Putamen (tissue), 1 donor: ENCODE measurements at places on chromosomes 4 and X.

GRCh38 chr4:13539047-13539618, 5.2 kb downstream of the NKX3-2 start:
- no peak for DNase-seq

DNA sequence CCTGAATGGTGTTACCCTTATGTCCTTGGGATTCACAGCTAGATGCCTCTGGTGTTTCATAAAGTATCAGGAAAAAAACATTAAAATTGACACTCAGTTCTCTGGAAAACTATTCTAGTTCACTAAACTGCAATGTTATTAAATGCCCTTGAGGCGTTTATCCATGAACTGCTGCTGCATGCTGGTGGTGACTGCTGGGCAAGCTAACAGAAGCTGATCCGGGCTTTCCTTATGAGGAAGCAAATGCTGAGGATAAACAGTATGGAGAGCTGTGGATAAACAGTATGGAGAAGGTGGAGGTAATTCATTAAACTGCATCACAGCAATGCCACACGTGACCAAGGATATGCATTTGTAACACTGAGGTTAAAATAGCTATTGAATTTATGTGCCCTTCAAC, 227.0 kb downstream of the NR3C2 start:
- DNase-seq: no peak

DNA sequence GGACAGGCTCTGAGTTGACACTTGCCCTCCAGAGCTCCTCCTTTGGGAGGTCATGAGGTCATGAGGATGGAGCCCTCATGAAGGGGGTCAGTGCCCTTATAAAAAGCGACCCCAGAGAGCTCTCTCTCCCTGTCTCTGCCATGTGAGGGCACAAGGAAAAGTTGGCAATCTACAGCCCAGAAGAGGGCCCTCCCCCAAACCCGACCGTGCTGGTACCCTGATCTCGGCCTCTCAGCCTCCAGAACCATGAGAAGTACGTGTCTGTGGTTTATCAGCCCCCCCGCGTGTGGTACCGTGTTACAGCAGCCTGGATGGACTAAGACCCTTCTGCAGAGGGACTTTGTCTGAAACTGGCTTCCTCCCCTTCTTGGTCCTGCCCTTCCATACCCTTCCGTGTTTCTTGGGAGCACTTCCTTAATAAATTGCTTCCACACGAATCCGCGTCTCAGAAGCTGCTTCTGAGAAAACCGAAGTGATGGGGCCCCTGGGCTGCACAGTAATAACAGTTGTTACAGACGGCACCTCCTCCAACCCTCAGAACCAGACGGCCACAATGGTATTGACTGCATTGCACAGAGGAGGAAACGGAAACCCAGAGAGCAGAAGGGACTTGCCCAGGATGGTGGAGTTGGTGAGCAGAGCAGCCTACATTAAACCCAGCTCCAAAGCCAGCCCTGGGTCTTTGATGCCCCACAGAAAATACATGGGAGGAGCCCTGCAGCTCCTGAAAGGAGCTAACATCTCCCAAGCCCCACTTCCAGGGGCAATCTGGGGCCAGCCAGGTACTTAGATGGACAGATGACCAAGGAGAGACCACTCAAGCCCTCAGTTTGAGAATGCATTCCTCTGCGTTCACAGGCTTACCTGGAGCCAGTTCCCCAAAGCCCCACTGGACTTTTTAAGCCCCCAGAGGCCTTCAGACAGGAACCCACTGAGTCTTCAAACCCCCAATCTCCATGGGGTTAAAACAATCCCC, 242.7 kb downstream of the BCOR start:
- DNase-seq: no peak

DNA sequence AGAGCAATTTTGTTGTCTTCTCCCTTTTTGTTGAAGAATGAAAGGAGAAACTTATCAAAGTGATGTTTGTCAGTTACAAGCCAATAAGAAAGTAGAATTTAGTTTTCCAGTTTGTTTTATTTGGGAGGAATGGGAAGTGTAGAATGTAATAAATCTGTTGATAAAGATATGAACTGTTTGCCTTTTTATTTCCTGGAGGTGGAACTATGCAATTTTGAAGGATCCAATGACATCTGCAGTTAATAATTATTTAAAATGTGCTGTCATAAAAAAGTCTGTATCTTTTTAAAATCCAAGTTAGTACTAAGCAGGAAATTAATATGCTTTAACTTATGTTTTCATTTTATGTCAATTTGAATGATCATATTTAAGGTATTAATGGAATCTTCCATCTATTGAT, 44.9 kb downstream of the PF4 start:
- no peak for DNase-seq

DNA sequence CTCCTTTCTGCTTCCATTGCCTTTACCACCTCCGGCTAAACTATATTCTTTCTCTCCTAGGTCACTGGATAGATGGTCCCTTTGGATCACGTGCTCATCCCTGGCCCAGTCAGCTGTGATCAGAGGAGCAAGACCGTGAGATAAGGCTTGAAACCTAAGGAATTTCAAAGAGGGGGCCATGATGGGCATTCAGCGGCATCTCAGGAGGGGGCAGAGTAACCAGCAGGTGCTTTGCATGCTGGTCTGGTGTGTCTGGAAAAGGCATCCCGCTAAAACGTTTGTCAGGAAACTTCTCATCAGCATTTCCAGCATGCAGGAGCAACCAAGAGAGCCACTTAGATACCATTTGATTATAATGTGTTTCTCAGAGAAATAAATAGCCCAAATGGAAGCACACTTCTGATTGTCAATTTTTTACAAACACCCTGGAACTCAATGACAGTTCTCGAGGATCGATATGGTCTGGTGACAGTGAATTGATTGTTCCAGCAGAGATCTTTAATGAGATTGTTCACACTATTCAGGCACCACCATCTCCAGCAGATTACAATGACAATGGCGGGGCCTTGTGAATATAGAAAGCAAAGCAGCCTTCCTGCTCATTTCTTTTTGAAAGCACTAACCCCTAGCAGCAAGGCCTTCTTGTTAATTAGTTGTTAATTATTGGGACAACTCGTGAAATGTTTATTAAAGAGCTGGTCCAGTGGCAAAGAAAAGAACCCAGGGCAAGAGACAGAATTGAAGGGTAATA, 327.1 kb downstream of the PTTG2 start:
- no peak for DNase-seq

DNA sequence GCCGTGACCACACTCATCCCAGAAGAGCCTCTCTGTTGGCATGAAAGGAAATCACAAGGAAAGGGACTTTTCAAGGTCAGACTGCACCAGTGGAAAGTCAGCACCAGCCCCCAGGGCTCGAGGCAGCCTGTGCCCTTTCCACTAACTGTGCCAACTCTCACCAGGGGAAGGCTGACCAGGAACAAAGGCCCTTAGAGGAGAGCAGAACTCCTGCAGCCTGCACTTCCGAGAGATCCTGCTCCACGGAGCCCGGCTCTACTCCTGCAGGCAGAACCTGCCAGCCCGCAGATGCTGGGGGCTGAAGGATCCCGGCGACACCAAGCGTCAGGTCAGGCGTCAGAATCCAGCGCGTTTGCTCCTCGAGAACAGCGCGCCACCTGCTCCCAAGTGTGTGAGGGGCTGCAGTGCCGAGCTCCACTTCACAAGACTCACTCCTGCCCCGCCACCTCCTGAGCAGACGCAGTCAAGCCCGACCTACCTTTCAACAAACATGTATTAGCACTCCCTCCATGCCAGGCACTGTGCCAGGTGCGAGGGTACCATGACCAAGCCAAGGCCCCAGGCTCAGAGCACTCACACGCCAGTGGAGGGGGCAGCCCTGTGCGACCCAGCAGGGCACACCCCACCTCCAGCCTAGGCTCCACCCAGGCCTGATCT, 13.6 kb upstream of the HELT start:
- DNase-seq: no peak

DNA sequence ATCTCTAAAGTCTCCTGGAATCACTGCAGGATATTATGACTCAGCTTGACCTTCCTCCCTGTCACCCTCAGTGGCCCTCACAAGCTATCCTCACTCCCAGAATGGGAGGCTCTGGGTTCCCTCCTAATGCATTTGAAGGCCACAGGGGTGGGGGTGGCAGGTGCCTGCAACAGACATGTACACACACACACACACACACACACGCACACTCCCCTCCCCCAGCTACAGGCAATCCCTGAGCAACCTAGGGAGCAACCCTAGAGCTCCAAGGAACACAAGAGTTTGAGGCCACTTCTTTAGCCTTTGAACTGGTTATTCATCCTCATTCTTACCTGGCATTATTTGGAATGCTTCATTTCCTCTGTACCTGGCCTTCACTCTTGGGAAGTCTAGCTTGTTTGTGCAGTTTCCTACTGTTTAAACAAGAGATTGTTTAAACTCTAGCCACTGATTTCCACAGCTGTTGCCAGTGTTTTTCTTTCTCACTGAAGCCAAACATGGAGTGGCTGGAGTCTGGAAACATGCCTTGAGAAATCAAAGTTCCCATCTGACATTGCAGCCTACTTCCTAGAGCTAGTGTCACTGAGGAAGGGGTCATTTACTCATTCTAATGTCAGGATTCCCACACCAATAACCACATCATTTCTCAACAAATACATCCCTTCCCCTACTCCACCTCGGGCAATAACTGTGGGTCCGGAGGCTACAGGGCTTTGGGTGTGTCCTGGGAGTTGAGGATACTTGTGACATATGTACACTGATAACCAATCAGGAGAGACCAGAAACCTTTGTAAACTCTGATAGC, 37.7 kb downstream of the MAOA start:
- DNase-seq: no peak

GRCh38 chr4:74374561-74375327, 9.8 kb downstream of the EREG start:
- no peak for DNase-seq

DNA sequence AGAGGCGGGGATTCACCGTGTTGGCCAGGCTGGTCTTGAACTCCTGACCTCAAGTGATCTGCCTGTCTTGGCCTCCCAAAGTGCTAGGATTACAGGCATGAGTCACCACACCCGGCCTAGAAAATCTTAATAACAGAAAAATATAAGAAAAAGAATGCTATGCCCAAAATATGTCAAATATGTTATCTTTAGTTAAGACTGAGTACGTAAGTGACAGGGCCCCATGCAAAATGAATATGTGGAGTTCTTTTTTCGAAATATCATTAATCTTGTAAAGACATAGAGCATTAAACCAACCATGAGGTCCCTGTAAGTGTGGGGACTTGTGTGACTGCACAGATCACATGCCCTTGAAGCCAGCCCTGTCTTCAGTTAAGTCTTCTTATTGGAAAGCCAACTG, 8.9 kb upstream of the ZNF518B start:
- DNase-seq: no peak

DNA sequence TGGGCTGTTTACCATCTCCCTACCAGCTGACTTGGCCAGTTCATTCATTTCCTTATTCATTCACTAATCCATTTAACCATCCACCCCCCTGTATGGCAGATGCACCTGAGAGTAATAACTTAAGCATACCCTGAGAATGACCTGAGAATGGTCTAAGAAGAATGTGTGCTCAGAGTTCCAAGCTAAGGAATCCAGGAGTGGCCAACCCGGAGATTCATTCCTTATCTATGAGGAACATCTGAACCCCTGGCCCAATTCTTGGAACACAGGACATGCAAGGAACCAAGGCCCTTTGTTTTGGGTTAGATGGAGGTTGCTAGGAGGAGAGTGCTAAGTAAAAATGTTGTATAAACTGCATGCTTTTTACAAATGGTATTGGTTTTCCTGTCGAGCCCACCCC, 13.5 kb upstream of the STARD8 start:
- DNase-seq: no peak

- no peak for DNase-seq
Measured at GRCh38 chr4:143389579-143390195, 53.0 kb downstream of the GAB1 start.

DNA sequence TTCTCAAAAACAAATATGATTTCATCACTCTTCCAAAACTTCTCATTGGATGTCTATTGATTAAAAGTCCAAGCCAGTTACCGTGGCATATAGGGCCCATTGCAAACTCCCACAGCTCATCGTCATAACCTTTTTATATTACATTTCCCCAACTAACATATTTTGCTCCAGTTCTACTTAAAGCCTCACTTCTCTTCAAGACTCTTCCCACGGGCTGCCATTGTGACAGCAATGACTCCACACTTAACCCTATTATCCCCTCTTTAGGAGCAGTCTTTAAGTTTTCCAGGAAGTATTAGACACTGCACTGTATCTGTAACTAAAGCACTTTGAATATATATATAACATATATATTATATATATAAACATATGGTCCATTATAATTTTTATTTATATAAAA, 44.5 kb downstream of the DTHD1 start:
- no peak for DNase-seq

DNA sequence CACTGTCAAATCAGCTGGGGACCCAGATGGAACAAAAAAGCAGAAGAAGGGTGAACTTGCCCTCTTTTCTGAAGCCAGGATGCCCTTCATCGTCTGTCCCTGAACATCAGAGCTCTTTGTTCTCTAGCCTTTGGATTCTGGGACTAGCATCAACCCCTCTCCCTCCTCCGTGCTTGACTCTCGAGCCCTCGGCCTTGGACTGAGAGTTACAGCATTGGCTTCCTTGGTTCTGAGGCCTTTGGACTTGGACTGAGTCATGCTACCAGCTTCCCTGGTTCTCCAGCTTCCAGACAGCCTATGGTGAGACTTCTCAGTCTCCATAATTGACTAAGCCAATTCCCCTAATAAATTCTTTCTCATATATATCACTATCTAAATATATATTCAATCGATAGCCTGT, 38.4 kb downstream of the WDFY3 start:
- no peak for DNase-seq

- DNase-seq: no peak
Measured at GRCh38 chr4:113733685-113734084, 27.9 kb downstream of the CAMK2D start.

DNA sequence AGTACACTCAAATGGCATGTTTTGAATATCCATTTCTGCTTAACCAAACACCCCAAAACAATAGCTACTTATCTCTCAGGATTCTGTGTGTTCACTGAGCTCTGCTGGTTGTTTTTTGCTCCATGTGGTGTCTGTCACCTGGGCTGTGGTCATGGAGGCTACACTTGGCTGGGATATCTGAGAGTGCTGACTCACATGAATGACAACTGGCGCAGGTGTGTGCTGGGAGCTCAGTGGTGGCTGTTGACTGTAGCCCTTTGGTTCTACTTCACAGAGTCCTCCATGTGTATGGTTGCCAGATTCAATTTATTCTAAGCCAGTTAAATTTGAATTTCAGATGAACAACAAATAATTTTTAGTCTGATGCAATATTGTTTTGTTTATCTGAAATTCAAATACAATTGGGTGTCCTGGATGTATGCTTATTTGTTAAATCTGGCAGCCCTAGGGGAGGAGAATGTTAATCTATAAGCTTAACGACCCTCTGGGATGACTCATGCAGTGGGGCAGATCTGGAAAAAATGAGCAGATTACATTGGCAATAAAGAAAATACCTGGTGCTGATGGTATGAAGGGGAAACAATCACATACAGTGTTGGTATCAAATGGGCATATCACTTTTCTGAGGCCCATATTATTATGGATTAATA, 28.2 kb upstream of the TCEAL4 start:
- no peak for DNase-seq
